Thoracic aorta (tissue), 2 donors: ENCODE measurements at places on chromosomes 2 and 18. TPM values are rescaled to one million over a fixed set of nuclear protein-coding genes. Genes with fewer than 3 reads are reported as not detected.
A peak's percentile ranks its signal among the peaks of the same experiment; 100 is the strongest.

DNA sequence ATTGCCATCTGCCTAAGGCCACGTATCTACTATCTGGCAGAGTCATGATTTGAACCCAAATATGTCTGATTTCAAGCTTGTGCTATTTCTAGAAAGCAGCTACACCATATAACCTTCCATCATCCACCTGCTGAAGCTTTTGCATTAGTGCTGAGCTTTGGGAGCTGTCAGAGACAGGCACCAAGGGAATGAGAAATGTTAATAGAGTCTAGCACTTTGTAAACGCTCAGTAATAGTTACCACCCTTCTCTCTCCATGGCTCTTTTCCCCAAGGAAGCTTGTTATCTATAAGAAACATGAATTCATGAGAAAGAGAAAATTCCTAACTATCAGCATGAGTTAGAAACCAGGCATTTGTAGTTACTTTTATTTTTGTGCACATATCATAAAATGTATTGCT, 151.5 kb downstream of the CPS1 start:
- no peak for DNase-seq
- no peak overlapping the region for H3K4me3 ChIP-seq
- no peaks in the 10 kb centered on the region for H3K36me3 ChIP-seq

PELI1 gene
- 30.7 TPM for total RNA-seq

KCNS3 gene
- total RNA-seq = 30.3 TPM

SERPINB12 gene
- total RNA-seq = not detected

TM4SF20 gene
- total RNA-seq = not detected

NR4A2 gene
- 4.4 TPM for total RNA-seq

DNA sequence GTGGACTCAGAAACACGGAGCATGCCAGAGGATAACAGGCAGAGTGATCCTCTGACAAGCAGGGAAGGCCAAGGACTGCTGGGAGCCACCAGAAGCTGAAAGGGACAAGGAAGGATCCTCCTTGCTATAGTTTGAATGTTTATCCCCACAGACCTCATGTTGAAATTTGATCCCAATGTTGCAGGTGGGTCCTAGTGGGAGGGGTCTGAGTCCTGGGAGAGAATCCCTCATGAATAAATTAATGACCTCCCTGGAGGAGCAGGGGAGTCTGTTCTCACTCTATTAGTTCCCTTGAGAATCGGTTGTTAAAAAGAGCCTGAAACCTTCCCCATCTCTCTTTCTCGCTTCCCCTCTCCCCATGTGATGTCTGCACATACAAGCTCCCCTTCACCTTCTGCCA, 124.4 kb downstream of the FBXO15 start:
- no peak overlapping the region for H3K27ac ChIP-seq
- no peak for DNase-seq
- no peaks in the 10 kb centered on the region for H3K27me3 ChIP-seq
- no peaks in the 10 kb centered on the region for H3K36me3 ChIP-seq

DNA sequence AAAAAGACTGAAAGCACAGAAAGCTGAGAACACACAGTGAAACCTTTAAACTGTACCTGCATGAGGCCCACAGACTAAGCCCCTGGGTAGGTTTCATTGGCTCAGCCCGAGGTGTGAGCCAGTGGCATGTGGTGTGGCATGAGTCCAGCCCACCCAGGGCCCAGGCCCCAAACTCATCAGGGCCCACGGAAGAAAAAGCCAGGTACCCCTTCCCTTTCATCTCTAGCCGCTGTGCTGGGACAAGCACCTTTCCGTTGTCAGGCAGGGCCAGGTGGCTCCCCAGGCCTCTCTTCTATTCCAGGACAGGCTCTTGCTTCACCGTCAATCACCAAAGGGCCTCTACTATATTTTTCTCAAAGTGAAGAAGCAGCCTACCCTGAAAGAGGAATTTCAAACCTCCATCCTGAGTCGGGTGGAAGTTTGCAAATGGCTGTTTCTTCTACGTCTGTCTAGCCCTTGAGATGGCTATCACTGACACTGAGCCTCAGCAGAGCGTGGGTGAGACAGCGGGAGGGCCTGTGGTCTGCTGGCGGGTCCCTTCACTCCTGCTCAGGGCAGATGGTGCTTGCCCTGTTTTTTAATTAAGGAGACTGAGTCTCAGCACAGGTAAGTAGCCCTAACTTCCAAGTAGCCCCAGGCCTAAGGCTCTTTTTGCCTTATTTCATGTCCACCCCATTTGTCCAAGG, 8.6 kb downstream of the DNAJB2 start:
- DNase-seq = no peak
- peaks cover 21% of the 10 kb centered on the region for H3K36me3 ChIP-seq
- H3K27ac ChIP-seq = no peak overlapping the region
- no peaks in the 10 kb centered on the region for H3K27me3 ChIP-seq
- no peak overlapping the region for H3K4me3 ChIP-seq

- no peaks in the 10 kb centered on the region for H3K36me3 ChIP-seq
- no peak overlapping the region for H3K4me3 ChIP-seq
Observed at GRCh38 chr2:37458133-37458532, 113.7 kb downstream of the QPCT start.

LRRC30 gene
- not detected for total RNA-seq

INPP5D gene
- 24.2 TPM for total RNA-seq

DNA sequence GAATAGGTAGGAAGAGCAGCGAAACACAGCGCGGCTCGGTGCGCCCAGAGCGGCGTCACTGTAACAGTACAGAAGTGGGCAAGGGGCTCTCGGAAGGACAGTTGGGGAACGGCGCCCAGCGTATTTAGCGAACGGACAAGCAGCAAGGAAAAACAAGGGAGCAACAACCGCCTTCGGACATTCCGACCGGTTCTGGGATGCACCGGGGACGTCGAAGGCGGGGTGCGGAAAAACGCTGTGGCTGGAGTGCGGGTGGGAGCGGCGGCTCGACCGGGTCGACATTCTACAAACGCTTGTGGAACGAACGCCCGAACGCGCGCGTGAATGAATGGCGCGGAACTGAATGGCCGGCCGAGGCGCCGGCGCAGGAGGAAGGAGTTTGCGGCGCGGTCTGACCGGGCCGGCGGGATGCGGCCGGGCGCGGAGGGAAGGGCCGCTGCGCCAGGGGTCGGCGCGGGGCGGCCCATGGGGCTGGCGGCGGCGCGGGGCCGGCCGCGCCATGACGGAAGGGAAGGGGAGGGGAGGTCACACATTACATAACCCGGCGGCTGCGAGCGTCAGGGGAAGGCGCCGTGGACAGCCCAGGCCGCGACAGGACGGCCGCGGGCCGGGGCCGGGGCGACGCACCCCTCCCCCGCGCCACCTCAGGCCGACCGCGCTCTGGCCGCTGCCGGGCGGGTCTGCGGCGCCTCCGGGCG, 605 bp downstream of the REV1 start:
- H3K27ac ChIP-seq = peak overlapping the region; percentile 77
- H3K4me3 ChIP-seq = peak overlapping the region; percentile 98
- H3K4me1 ChIP-seq = peaks cover 22% of the 10 kb centered on the region
- no peaks in the 10 kb centered on the region for H3K27me3 ChIP-seq

- no peaks in the 10 kb centered on the region for H3K36me3 ChIP-seq
- H3K4me3 ChIP-seq = no peak overlapping the region
- H3K27me3 ChIP-seq = no peaks in the 10 kb centered on the region
- H3K27ac ChIP-seq = no peak overlapping the region
- no peak for DNase-seq
- H3K4me1 ChIP-seq = peaks cover 4% of the 10 kb centered on the region
Observed at GRCh38 chr2:152024477-152024876, 74.4 kb downstream of the CACNB4 start.

DNA sequence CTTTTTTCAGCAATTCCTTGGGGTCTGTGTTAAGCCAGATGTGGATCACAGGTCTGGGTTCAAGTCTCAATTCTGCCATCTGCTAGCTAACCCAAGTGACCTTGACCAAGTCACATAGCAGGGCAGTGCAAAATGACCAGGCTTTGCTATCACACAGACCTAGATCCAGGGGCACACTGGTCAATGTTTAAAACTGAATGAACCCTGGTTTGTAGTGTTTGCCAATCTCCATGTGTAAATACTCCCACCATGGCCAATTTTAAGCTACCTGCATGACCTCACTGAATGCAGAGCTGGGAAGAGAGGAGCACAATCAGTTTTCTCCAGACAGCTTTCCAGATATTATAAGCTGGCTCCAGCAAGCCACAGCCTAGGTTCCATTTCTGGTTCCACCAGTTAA, 142.9 kb downstream of the CHST9 start:
- no peaks in the 10 kb centered on the region for H3K27me3 ChIP-seq
- H3K27ac ChIP-seq = no peak overlapping the region
- no peaks in the 10 kb centered on the region for H3K4me1 ChIP-seq
- no peak for DNase-seq

- H3K27me3 ChIP-seq = no peaks in the 10 kb centered on the region
- no peaks in the 10 kb centered on the region for H3K36me3 ChIP-seq
- no peak for DNase-seq
- H3K4me3 ChIP-seq = no peak overlapping the region
Observed at GRCh38 chr2:224405412-224405811, 3.5 kb upstream of the FAM124B start.

DNA sequence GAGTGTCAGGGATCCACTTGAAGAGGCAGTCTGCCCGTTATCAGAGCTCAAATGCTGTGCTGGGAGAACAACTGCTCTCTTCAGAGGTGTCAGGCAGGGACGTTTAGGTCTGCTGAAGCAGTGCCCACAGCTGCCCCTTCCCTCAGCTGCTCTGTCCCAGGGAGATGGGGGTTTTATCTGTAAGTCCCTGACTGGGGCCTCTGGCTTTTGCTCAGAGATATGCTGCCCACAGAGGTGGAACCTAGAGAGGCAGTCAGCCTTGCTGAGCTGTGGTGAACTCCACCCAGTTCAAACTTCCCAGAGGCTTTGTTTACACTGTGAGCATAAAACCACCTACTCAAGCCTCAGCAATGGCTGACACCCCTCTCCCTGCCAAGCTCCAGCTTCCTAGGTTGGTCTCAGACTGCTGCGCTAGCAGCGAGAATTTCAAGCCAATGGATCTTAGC, 38.1 kb downstream of the PLEK start:
- DNase-seq = no peak
- H3K27ac ChIP-seq = no peak overlapping the region
- no peaks in the 10 kb centered on the region for H3K36me3 ChIP-seq
- H3K4me1 ChIP-seq = no peaks in the 10 kb centered on the region
- H3K27me3 ChIP-seq = no peaks in the 10 kb centered on the region

FBLN7 gene
- total RNA-seq = 15.6 TPM

DNA sequence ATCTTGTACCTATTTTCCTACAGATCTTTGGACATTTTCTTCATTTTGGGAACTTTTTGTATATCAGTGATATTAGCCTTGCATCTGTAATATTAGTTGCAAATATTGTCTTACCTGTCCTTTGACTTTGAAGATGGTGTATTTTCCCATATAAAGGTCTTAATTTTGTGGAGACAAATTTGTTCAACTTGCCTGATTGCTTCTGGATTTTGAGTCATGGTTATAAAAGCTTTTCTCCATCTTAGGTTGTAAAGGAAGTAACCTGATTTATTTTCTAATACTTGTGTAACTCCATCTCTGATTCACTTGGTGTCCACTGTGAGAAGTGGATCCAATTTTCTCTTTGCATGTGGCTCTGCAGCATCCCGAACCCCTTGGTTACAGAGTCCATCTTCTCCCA, 97.7 kb upstream of the OTOS start:
- peak overlapping the region; percentile 71 for H3K27ac ChIP-seq
- peaks cover 33% of the 10 kb centered on the region for H3K4me1 ChIP-seq
- no peaks in the 10 kb centered on the region for H3K36me3 ChIP-seq
- DNase-seq = no peak
- H3K4me3 ChIP-seq = no peak overlapping the region
- no peaks in the 10 kb centered on the region for H3K27me3 ChIP-seq

- no peaks in the 10 kb centered on the region for H3K36me3 ChIP-seq
- H3K27ac ChIP-seq = peak overlapping the region; percentile 48
- H3K4me1 ChIP-seq = peaks cover 61% of the 10 kb centered on the region
Observed at GRCh38 chr2:105790461-105791149, 45.9 kb downstream of the NCK2 start.

DNA sequence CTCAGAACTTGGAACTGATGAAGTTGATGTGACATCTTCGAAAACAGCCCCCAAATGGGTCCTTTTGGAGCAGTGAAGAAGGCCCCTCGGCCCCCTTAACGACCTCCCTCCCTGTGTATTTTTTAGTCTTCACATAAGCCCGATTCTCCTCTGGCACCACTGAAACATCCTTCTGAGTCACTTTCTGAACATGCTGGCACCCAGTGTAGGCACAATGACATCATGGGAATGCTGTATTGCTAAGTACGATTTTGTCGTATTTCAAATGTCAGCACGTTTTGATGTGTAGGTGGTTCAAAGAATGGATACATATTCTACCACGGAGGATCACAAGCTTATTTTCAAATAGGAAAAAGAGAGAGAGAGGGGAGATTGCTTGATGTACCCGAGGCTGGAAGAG, 111.7 kb upstream of the RIOK3 start:
- no peaks in the 10 kb centered on the region for H3K27me3 ChIP-seq
- peak overlapping the region; percentile 41 for H3K4me3 ChIP-seq
- peak overlapping the region; percentile 50 for H3K27ac ChIP-seq

GRCh38 chr18:58249712-58250111, 205.7 kb downstream of the NEDD4L start:
- no peak for DNase-seq
- no peak overlapping the region for H3K27ac ChIP-seq
- no peak overlapping the region for H3K4me3 ChIP-seq
- H3K27me3 ChIP-seq = no peaks in the 10 kb centered on the region
- no peaks in the 10 kb centered on the region for H3K4me1 ChIP-seq

KATNAL2 gene
- total RNA-seq = 5.7 TPM

FAP gene
- total RNA-seq = 37.6 TPM

FLACC1 gene
- 4.2 TPM for total RNA-seq

GRCh38 chr2:72347081-72347480, 199.4 kb upstream of the CYP26B1 start:
- H3K4me1 ChIP-seq = no peaks in the 10 kb centered on the region
- no peaks in the 10 kb centered on the region for H3K27me3 ChIP-seq
- H3K27ac ChIP-seq = no peak overlapping the region
- H3K4me3 ChIP-seq = no peak overlapping the region
- H3K36me3 ChIP-seq = no peaks in the 10 kb centered on the region

OSBPL6 gene
- 4.6 TPM for total RNA-seq

- no peak for DNase-seq
- H3K36me3 ChIP-seq = no peaks in the 10 kb centered on the region
- H3K4me1 ChIP-seq = no peaks in the 10 kb centered on the region
- H3K27ac ChIP-seq = no peak overlapping the region
Observed at GRCh38 chr2:65486802-65487201, 54.4 kb upstream of the SPRED2 start.

DNA sequence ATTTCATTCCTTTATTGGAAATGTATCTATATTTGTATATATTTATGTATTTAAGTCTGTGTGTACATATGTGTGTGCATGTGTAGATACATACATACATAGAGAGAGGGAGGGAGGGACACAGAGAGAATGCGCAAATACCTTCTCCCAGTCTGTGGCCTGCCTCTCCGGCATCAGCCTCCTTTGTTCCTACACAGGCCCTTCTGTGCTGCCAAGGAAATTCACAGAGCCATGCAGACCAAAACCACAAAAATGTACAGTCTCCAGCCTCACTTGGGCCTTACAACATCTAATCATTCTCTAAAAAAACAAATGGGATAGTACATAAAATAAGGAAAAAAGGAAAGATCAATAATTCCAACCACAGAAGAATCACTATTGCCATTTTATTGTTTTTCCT, 8.8 kb upstream of the CRACDL start:
- H3K27ac ChIP-seq = no peak overlapping the region
- H3K27me3 ChIP-seq = no peaks in the 10 kb centered on the region
- no peaks in the 10 kb centered on the region for H3K4me1 ChIP-seq
- no peak overlapping the region for H3K4me3 ChIP-seq
- H3K36me3 ChIP-seq = no peaks in the 10 kb centered on the region
- DNase-seq = no peak

- H3K27ac ChIP-seq = no peak overlapping the region
- H3K4me1 ChIP-seq = no peaks in the 10 kb centered on the region
- no peak for DNase-seq
- no peak overlapping the region for H3K4me3 ChIP-seq
Observed at GRCh38 chr2:223460774-223461211, 141.4 kb downstream of the SCG2 start.

GRCh38 chr18:77544792-77545191, 295.1 kb downstream of the GALR1 start:
- no peak for DNase-seq
- H3K4me1 ChIP-seq = no peaks in the 10 kb centered on the region

GALNT3 gene
- 3.5 TPM for total RNA-seq

CCBE1 gene
- 1.6 TPM for total RNA-seq
